ENCODE measurements at places on chromosomes 4 and X.

- DNase-seq: no peak
Measured at GRCh38 chrX:17585006-17585405, 152.3 kb upstream of the SCML1 start.

- DNase-seq: no peak
Measured at GRCh38 chr4:119103263-119103662, 32.4 kb upstream of the MYOZ2 start.

GRCh38 chr4:86356425-86357210 lies 3.2 kb downstream of the MAPK10 start:
- no peak for DNase-seq

DNA sequence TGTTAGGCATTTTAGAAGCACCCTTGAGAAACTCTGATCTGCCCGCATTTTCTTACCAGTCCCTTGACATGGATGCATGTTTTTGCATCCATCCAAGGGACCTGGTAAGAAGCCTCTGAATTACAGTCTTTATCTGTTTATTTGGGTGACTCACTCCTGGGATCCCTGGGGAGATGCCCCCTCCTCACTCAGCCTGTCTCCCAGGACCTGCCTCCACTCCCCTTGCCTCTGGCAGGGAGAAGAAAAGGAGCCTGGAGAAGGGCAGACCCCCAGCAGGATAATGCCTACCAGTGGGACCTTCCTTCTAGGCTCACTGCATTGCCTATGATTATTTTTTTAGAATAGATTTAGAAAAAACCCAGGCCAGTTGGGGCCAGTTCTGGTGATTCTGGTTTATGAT lies 329.4 kb downstream of the PTTG2 start:
- DNase-seq: no peak

Data from occipital lobe (tissue), 3 donors.